Activated naive CD8-positive, alpha-beta T cell treated with anti-CD3 and anti-CD28 coated beads for 36 hours (primary cell): ENCODE measurements at places on chromosomes 6 and 20. TPM values are rescaled to one million over a fixed set of nuclear protein-coding genes. Genes with fewer than 3 reads are reported as not detected.

GRCh38 chr20:10478205-10478604, 43.1 kb downstream of the SLX4IP start:
- DNase-seq, result no peak

GRCh38 chr6:41228616-41229015, 467 bp downstream of the TREML4 start:
- DNase-seq, result no peak

DNA sequence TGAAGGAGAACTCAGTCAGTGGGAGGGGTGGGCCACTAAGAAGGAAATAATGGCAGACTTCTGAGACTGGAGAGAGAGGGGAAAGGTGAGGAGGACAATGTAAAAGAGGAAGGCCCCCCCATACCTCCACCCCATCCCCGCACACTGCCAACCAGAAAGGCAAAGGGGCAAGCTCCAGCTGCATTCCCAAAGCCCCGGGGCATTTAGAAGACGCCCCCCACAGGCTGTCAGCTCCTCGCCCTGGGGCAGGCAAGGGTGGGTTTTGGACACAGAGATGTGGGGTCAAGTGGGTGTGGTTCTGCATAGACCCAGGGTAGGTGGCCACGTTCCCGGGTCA, 20.8 kb upstream of the SLC22A7 start:
- DNase-seq, result no peak

GRCh38 chr6:148867862-148868261, 121.0 kb downstream of the UST start:
- no peak for DNase-seq

DNA sequence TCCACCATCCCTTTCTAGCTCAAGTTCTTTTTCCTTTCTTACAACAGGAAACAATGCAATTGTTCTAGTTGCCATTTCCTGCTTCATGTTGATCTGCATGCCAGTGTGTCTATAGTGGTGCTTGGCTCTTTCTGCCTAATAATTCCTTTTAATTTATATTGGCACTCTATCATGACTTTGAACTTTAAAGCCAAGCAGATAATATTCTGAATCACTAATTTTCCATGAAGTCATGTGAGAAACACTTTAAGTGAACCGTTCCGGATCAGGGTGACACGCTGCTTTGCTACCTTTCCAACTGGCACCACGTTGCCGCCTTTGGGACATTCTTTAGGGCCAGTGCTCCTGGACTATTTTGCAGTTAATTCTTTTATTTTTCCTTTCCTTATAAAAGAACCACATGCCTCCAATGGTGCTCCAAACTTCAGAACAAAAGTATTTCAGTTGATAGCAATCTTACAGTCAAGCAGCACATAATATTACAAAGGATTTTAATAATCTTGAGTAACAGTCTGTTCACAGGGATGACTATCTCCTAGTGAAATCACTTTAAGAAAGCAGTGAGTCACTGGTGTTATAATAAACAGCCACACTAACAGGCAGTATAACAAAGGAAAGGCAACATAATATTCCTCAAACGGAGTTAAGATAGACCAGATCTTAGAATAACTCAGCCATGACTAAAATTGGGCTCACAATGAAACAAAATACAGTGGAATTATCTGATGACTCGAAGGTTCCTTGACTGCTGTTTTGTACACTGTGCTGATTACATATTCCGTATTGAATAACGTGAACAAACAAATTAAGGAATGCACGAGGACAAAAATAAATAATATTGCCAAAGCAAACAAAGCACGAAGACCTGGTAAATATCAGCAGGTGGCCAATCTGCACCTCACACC, 19.0 kb upstream of the BLOC1S5 start:
- DNase-seq, result no peak

- DNase-seq, result no peak
Measured at GRCh38 chr6:80214436-80215022, 108.1 kb downstream of the BCKDHB start.

DNA sequence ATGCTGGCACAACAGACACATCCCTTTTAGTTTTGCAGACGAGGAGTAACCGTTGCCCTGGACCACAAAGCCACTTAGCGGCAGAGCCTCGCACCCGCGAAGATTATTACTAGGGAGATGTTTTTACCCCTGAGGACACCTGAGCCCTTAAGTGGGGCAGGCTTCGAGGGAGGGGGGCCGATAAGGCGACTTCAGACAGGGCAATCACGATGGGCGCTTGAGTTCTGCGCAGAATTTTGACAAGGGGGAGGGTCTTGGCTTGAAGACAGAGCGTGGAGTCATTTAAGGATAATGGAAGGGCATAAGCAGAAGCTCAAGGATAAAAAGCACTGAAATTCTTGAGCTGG, 650 bp upstream of the TTK start:
- no peak for DNase-seq

DNA sequence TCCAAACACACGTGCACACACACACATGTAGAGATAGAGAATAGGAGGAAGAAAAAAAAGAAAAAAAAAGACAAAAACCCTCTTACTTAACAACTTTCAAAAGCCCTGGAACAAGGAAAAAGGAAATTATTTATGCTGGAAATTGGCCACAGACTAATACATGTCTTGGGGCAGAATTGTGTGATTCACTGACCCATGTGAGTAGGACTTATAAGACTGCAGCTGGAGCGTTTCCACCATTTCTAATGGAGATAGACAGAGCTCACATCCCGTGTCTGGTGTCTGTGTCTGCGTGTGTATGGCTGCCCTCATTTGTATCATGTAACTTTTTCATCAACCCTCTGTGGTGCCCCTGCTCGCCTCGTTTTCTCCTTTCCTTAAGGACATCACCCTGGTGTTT, 99.8 kb upstream of the PDE10A start:
- no peak for DNase-seq

- no peak for DNase-seq
Measured at GRCh38 chr6:99282479-99283062, 66.9 kb downstream of the FAXC start.

DNA sequence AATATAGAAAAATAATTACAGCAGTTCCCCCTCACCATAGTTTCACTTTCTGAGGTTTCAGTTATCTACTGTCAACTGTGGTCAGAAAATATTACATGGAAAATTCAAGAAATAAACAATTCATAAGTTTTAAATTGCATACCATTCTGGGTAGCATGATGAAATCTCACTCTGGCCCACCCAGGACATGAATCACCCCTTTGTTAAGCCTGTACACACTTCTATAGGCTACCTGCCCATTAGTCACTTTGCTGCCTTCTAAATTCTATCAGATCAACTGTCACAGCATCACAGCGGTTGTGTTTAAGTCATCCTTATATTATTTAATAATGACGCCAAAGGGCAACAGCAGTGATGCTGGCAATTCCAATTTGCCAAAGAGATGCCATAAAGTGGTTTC, 140.3 kb upstream of the RUNX2 start:
- DNase-seq, result peak; percentile 41

DNA sequence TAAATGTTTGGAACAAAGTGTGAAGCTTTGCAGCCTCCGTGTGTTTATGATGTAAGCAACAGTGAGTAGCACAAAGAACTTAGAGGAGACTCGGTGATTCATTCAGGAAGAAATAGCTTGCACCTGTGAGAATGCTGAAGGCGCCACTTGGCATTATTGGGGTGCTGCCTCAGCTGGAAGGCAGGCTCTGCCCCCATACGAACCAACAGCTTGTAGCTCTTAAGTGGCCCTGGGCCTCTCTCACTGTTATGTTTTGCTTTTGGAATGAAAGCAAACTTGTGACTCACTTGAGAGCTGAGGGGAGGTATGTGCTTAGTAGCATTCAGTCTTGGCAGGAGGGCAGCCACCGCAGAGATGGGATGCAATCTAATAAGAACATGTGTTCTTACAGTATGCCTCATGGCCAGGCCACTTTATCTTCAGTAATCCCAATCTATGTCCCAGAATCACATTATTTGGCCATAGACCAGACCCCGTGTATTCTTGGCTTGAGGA, 310.7 kb downstream of the EYA4 start:
- no peak for DNase-seq

DNA sequence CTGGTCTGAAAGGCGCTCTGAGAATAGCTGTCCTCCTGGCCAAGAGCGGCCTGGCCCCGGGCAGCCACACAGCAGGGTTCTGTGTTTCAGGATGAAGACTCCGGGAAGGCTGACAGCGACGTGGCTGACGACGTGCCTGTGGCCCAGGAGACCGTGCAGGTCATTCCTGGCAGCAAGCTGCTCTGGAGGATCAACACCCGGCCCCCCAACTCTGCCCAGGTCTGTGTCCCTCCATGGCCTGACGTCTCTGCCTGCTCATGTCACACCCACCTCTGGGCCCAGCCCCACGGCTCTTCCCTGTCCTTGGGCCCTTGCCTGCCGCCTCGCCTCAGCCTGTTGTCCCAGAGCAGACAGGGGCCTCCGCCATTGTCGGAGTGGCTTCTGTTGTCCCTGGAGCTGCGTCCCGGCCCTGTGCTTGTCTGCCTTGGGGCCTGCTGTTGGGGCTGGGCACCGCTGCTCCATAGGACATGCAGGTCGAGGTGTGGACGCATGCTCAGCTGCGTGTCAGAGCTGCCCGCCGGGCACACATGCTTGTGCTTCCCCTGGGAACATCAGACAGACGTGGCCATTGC, 16.2 kb upstream of the ADRM1 start:
- no peak for DNase-seq

DNA sequence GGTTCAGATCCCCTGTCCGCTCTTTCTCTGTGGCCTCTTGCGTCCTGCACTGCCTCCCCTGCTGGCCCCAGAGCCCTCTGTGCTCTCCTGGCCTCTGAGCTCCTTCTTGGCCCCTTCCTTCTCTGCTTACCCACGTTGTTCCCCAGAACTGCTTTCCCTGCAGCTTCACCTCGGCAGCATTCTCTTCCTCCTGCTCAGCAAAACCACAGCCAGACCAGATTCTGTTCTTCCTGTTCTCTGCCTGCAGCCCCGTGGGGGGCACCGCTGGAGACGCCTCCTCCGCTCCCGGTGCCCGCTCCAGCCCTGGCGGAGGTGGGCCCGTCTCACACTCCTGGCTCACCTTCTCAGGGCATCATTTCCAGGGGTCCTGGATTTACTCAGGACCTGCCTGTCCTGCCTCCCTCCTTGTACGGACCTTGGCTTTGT, 59.7 kb downstream of the TCP11 start:
- no peak for DNase-seq

RUNX2 gene
- 4.8 TPM for total RNA-seq

SLC24A3 gene
- total RNA-seq, result not detected

TGM2 gene
- total RNA-seq, result not detected

ASIP gene
- total RNA-seq, result not detected
